Stimulated activated CD8-positive, alpha-beta memory T cell treated with anti-CD3 and anti-CD28 coated beads, Interleukin-7, amount 100 ng/mL, for 1 hour (primary cell): ENCODE measurements at places on chromosomes 3 and 15.

GRCh38 chr3:108091498-108092250 lies 843 bp upstream of the CD47 start:
- no peak for DNase-seq

- DNase-seq = no peak
These were observed 244.7 kb downstream of the VPS13C start for GRCh38 chr15:61815356-61816083.

GRCh38 chr3:143263852-143264513 lies 144.4 kb downstream of the CHST2 start:
- no peak for DNase-seq

GRCh38 chr3:78163379-78163778 lies 1123.5 kb downstream of the ROBO2 start:
- no peak for DNase-seq

GRCh38 chr3:8872261-8872660 lies 91.0 kb downstream of the RAD18 start:
- DNase-seq = no peak

DNA sequence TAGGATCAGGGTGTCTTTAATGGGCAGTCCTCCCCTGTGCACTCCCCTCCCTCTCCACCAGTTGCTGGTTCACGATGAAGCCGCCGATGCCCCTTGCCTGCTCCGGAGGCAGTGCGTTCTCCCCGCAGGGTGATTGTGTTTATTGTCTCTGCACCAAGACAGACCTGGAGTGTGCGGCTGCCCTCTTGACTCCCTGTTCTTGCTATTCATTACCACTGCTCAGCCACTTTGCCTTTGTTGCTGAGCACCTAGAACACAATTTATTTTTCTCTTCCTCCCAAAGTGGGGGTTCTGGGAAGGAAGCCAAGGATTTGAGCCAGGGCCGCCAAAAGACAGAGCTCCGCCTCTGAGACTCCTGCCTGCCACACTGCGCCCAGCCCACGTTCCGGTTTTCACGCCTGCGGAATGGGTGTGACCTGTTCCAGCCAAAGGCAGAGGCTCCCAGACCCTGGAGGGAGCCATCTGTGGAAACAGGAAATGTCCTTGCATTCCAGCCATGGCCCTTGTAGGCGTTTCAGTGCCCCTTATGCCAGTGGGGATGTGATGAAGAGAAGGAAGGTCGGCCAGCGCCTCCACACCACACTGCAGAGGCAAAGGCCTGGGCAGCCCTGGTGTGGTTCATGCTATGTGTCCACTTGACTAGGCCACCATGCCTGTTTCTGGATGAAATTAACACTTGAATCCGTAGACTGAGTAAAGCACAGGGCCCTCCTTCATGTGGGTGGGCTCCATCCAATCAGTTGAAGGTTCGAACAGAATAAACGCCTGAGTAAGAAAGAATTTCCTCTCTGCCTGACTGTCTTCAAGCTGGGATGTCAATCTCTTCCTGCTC lies 85.8 kb downstream of the HMG20A start:
- DNase-seq = no peak

DNA sequence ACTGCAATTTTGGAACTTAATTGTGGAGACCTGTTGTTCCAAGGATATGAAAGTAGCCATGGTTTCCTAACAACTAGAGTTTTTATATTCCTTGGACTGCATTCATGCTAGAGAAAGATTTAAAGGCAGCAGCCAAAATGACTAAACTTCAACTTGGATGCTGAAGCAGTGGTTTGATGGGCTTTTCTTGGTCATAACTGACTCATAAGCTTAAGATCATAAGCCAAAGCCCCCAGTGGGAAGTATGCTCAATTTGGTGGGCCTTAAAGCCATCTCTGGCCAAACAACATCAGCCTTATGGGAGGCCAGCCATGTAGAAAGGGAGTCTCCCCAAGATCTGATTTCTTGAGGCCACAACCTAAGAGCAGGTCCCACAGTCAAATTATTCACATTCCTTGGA lies 80.2 kb downstream of the ZNF280D start:
- DNase-seq = no peak

DNA sequence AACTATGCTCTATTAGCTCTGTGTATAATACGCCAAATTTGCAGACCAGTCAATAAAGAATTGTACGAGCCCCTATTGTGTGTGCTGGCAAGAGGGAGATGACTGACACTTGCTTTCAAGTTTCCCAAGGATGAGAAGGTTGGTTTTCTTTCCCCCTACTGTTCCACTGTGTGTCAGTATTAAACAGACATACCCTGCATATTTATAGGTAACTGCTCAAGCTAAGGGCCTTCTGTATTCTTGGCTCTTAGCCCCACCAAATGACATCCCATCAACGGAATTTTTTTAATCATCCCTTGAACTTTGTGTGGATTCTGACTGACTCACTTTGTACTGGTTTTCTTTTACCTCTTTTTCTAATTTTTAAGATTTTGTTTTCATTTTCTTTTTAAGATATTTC lies 60.6 kb upstream of the GYG1 start:
- no peak for DNase-seq
